ENCODE measurements at places on chromosomes 6 and 20.

GRCh38 chr20:8021541-8022269, 2.1 kb upstream of the TMX4 start:
- no peak for DNase-seq

GRCh38 chr20:2602746-2603145, 49.7 kb upstream of the NOP56 start:
- no peak for DNase-seq

GRCh38 chr6:129929433-129929832, 68.3 kb upstream of the TMEM244 start:
- no peak for DNase-seq

- no peak for DNase-seq
Measured at GRCh38 chr6:6379573-6379972, 59.1 kb upstream of the F13A1 start.

GRCh38 chr6:27871924-27872638, 40.1 kb downstream of the OR2B2 start:
- peak; percentile 99 for DNase-seq

- no peak for DNase-seq
Measured at GRCh38 chr6:91166271-91167046, 579.6 kb upstream of the MAP3K7 start.

DNA sequence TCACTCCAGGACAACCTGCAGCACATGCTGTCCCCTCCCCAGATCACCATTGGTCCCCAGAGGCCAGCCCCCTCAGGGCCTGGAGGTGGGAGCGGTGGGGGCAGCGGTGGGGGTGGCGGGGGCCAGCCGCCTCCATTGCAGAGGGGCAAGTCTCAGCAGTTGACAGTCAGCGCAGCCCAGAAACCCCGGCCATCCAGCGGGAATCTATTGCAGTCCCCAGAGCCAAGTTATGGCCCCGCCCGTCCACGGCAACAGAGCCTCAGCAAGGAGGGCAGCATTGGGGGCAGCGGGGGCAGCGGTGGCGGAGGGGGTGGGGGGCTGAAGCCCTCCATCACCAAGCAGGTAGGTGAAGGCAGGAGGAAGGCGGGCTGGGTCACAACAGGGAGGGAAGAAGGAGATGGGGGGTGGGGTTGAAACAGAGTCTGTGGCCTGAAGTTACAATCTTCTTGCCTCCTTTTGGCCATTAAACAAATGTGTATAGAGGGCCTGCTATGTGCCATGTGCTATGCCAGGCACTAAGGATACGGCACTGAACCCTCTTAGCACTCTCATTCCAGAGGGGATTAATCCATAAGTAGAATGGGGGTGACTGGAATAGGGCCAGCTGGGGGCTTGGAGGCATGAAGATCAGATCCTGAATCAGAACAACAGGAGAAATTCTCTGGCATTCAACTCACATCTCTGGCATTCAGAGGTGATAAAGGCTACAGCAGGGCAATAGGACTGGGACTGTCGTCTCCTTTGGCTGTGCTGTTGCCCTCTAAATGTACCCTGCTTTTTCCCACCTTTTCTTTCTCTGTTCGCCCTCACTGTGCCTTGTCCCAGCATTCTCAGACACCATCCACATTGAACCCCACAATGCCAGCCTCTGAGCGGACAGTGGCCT, 10.5 kb upstream of the ZBTB9 start:
- no peak for DNase-seq

Data from right renal cortex interstitium (tissue), 3 donors.